ENCODE measurements at places on chromosomes 13 and 19.

DNA sequence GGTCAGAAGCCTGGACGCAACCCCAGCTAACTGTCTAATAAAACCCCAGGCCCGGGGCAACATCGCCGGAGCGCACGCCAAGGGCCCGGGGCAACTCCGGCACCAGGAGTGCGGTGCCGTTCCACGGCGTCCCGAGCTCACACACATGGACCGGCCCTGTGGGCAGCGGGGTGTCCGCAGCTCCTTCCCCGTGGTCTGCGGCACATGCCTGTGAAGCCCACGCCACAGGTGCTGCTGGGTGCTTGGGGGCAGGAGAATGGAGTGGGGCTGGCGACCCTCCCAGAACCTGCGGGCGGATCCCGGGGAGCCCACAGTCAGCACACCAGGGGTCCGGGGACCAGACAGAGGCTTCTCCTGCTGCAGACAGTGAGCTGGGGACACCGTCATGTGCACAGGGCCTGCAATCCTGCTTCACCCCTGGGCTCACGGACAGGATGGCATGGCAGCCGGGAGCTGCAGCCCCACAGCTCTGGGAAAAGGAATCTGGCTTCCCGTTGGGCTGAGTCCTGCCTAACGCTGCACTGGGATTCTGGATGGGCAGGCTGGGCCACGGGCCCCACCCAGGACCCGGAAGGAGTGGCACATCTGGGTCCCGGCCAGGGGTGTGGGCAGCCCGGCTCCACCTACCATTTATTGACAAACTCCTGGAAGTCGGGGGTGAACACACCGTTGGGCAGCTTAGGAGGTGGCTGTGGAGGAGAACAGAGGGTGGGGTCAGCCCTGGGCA is 28.2 kb upstream of the ZBTB7A start:
- DNase-seq = no peak

DNA sequence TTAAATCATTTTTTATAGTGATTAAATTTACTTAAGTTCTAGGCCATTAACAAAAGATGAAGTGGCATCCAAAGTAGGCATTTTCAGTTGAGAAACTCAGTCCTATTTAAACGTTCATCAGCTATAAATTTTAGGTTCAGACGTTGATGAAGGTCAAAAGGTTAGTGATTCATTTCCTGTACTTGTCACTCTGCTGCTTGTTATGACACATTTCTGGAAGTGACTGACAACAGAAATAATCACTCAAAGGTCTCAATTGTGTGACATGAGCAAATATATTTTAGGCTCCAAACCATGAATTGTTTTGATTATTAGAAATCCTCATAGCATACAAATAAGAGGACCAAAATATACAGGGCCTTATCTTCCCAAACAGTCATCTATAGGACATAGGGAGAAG is 10.3 kb upstream of the EDNRB start:
- no peak for DNase-seq

- DNase-seq = no peak
These were observed 6.9 kb upstream of the ATF5 start for GRCh38 chr19:49921871-49922795.

DNA sequence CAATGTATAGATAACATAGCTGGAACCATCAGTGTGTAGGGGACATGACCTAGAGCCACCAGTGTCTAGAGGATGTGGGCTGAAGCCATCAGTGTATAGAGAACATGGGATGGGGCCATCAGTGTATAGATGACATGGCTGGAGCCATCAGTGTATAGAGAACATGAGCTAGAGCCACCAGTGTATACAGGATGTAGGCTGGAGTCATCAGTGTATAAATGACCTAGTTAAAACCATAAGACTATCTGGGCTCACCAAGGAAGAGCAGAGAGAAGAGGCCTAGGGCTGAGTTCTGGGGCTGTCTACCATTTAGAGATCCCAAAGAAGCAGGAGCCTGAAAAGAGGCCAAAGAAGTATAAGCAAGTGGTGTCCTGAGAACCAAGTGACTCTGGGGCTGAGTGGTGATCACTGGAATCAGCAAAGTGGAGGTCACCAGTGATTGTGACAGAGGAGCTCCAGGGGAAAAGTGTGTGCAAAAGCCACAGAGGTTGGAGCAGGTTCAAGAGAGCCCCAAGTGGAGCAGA is 41.0 kb downstream of the RFX2 start:
- no peak for DNase-seq

- no peak for DNase-seq
These were observed 8.5 kb upstream of the LILRB3 start for GRCh38 chr19:54231077-54231931.

DNA sequence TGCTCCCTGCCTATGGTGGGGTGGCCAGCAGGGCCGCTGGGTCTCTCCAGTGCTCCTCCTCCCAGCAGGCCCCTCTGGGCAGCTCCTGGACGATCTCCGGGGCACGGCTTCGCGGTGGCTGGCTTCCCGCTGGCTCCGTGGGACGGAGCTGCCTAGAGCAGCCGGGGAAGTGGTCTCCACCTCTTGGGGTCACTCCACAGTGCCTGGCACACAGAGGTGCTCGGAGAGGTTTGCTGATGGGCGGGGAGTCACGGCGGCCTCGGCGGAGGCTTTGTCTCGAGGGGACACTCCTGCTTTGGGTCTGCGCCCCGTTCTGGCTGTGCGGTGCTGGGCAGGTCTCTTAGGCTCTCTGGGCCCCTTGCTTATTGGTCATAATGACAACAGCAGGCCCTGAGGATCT is 9.9 kb upstream of the CACTIN start:
- no peak for DNase-seq

GRCh38 chr13:26050568-26051230 is 1.1 kb downstream of the SHISA2 start:
- DNase-seq = no peak

DNA sequence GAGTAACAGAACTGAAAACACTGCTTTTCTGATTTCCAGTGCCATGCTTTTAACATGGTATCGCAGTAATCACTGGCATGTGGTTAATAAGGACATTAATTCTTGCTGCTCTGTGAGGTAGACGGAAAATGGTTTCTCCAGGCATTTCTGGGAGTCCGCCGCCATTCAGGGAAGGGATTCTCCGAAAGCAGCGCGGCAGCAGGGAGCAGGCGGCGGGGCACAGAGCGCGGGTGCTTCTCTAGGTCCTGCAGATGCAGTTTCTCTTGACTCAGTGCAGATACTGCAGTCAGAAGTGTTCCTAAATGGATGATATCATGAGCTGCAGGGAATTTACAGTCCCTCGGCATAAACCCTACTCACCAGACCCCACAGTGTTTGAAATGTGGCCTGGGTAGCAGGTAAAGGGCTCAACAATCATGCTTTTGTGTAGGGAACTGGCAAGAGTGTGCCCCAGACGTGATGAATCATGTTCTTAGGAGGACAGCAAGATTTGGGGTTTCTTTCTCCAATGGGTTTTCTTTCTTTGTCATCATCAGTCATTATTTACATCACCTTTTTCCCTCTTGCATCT is 338.6 kb upstream of the ARGLU1 start:
- DNase-seq = no peak

GRCh38 chr13:97719736-97720135 is 233.7 kb upstream of the IPO5 start:
- no peak for DNase-seq

- no peak for DNase-seq
These were observed 25.3 kb upstream of the TBC1D4 start for GRCh38 chr13:75507027-75508001.

GRCh38 chr19:11377237-11377636 is 2.8 kb downstream of the SWSAP1 start:
- no peak for DNase-seq

GRCh38 chr13:24209138-24209537 is 48.6 kb downstream of the SPATA13 start:
- no peak for DNase-seq

DNA sequence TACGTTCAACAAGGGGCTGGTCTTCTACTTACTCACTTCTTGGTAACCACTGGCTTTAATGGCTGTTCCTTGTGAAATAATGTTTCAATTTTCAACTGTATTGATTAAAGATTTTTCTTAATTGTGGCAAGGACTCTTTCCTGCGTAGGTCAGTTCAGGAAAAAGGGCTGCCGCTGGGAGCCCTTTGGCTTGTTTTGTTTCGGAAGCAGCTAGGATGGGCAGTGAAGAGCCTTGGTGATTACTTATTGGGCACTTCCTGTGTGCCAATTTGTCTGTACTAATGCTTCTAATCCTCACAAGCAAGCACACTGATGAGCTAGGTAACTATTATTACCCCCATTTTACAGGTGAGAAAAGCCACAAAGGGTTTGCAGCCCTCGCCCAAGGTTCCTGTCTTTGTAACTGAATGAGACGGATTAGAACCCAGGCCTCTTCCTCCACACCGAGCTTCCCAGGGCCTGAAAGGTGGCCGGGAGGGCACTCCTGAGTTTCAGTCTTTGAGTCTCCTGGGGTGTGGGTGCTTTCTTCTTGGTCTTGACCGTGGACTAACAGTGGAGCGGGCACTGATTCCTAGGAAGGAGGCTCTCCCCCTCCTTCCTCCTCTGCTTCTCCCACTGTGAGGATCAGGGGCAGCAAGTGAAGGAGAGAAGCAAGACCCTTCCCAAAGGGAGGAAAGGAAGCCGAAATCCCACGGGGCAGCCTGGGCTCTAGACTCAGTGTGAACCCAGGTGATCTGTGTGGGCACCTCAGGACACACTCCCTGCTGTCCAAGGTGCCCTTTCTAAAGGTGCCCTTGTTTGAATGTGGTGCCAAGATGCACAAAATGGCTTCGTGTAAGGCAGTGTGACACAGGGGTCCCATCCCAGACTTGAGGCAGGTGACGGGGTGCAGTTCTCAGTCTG is 3.7 kb downstream of the COL4A2 start:
- DNase-seq = no peak

DNA sequence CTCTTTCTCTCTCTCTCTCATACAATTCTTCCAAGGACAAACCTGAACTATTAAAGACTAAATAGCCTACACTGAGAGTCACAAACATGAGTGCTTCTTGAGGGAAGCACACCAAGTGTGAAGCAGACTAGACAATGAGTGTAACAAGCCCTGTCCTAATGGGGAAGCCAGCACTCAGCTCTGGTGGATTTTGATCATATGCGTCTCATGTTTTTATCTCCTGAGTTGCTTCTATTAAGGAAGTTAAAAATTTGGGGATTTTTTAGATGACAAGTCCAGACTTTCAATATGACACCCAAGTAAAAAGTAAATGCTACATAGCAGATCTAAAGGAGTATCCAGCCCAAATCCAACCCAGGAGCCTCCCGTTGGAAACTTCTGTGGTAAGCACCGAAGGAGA is 437.8 kb downstream of the RFC3 start:
- no peak for DNase-seq

DNA sequence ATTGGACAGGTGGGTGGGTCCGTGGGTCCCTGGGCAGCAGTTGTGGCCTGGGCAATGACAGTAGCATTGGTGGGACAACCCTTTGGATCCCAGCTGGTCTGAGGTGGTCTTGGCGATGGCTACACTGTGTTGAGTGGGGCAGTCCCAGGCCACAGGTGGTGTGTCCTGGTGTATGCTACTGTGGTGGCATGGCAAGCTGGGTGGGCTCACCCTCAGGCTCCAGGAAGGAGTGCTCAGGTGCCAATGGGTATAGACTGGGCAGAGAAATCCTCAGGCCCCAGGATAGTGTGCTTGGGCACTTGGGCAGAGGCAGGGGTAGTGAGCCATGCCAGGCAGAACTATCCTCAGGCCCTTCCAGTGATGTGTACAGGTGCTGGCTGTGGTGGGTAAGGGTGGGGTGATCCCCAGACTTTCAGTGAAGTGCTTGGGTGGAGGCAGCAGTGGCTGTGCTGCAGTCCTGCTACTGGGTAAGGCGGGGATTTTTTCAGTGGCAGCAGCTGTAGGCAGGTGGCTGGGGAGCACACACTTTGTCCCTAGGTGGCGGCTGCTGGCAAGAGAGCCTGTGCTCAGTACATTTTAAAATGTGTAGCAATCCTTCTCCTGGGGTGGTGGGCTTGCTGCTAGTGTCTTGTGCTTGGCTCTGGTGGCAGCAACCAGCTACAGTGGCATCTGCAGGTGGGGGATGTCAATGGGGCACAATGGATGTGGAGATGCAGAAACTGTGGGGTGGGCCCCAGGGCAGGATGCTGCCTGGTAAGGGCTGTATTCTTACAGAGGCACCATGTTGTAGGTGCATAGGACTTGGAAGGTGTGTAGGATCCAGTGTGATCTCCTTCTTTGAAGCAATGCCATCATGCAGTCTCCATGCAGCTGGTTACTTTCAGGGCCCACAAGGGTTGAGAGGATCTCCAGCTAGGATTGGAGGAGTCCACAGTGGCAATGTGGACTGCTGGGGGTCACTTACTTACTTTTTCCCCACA is 64.9 kb downstream of the DNAJC3 start:
- DNase-seq = no peak

DNA sequence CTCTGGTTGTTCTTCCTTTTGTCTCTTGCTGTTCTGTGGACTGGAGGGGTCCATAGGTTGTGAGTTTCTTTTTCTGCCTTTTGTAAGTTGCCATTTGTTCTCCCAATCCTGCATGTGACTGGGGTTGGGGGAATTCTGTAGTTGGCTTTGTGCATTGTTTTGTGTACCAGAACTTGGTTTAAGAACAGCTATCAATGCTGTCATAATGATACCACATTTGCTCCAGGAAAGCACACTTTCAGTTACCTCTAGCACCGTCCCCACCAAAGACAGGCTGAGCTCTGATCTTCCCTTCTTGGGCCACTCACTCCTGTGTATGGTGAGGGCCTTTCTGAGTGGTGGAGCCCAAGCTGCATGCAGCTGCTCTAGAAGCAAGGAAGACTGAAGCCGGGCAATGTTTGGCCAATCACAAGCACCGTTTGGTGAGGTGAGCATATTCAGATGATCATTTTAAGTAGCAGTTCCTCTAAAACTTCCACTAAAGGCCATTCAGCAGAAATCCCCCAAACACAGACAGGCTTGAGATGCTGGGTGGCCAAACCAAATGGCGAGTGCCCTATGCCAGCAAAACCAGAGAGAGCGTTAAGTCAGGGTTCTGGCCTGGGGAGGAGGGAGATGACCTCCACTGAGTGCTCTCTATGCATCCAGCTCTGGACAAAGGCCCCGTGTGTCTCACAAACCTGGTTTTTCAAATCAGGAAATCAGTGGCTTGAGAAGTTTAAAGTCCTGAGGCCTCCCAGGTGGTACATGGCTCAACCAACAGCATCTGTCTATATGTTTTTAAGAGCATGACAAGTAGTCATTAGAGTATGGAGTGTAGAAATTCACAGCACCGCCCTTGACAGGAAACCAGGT is 120.7 kb upstream of the SPATA13 start:
- no peak for DNase-seq

- no peak for DNase-seq
These were observed 16.3 kb downstream of the LCP1 start for GRCh38 chr13:46165485-46166223.

DNA sequence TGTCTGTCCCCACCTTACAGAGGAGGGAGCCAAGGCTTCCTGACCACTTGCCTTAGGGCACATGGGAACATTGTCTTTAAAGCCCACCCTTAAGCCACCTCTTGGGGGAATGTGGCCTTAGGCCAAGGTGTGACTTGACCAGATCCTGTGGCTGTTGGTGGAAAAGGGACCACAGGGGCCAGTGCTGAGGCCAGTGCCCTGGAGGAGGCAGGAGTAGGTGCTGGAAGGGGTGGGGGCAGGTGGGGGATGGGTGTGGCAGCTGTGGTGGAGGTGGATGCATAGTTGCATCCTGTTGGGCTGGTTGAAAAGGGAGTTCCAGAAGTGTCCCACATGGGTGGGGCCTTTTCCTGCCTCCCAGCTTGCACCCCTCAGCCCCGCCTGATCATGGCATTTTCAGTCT is 44.8 kb downstream of the DNM2 start:
- DNase-seq = no peak

Data from esophagus squamous epithelium (tissue), 5 donors.